ENCODE measurements at places on chromosomes 2 and 18.

- no peak for DNase-seq
Observed at GRCh38 chr2:85396531-85397470, 13.4 kb downstream of the CAPG start.

GRCh38 chr2:219396863-219397457 lies 9.2 kb upstream of the DNPEP start:
- DNase-seq: no peak

- no peak for DNase-seq
Observed at GRCh38 chr2:237485304-237485703, 1.7 kb upstream of the MLPH start.

- no peak for DNase-seq
Observed at GRCh38 chr2:10039658-10040410, 3.5 kb upstream of the KLF11 start.

DNA sequence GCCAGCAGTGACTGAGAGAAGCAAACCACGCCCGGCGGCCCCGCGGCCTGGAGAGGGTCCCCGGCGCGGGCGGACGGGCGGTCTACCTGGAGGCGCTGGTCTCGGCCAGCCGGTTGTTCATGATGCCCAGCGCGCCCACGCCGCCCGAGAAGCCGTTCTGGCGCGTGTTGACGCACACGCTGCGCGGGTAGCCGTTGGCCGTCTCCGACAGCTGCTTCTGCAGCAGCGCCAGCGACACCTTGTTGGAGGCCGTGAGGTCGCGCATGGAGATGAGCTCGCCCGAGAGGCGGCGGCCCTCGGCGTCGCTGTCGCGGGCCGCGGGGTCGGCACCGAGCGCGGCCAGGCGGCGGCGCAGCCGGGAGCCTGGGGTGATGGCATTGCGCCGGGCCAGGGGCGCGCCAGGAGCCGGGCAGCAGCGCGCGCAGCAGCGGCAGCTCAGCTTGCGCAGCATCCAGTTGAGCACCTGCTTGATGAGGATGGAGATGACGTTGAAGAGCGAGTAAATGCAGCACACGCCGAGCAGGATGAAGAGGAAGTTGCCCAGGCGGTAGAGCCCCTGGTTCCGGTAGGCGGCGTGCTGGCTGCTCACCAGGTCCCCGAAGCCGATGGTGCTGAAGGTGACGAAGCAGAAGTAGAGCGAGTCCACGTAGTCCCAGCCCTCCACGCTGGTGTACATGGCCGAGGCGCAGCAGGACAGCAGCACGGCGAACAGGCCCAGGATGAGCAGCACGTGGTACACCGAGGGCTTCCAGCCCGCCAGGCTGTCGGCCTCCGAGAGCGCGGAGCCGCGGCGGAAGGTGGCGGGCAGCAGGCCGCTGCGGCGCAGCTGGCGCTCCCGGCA lies 118.1 kb downstream of the MSH2 start:
- no peak for DNase-seq

- DNase-seq: no peak
Observed at GRCh38 chr18:24878289-24878688, 417.9 kb downstream of the HRH4 start.

Data from BJ (cell line).